IMR-90 (cell line): ENCODE measurements at places on chromosomes 4 and X. TPM values are rescaled to one million over a fixed set of nuclear protein-coding genes. Genes with fewer than 3 reads are reported as not detected.
A peak's percentile ranks its signal among the peaks of the same experiment; 100 is the strongest.

- DNase-seq = peak; percentile 34
Measured at GRCh38 chr4:83362492-83363329, 28.1 kb upstream of the HPSE start.

DNA sequence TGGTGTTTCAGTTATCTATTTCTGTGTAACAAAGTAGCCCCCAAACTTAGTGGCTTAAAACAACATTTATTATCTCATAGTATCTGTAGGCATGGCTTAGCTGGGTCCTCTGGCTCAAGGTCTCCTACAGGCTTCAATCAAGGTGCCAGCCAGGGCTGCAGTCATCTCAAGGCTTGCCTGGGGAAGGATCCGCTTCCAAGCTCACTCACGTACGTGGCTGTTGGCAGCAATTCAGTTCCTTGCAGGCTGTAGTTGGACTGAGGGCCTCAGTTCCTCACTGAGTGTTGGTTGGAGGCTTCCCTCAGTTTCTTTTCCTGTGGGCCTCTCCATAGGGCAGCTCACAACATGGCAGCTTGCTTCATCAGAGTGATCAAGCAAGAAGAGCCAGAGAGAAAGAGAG is 9.3 kb downstream of the FAM120C start:
- DNase-seq = no peak

DNA sequence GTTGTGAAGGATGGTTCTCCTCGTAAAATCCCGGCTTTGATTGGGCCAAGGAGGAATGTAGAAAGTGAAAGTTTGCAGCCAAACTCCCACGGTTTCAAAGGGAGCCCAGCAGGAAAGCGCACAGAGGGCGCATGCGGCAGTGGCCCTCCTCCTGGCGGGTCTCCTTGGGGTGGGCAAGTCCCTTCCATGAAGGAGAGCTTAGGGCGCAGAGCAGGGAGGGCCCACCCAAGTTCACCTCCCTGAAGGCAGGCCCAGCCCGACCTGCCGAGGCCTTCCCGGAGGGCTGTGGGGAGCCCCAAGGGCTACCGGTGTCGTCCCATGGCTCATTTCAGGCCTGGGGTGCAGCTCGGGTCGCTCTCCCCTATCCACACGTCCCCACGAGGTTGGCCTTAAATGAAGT is 2.0 kb downstream of the PDZD4 start:
- no peak for DNase-seq

GRCh38 chr4:169109035-169109675 is 99.1 kb upstream of the CBR4 start:
- DNase-seq = no peak

DNA sequence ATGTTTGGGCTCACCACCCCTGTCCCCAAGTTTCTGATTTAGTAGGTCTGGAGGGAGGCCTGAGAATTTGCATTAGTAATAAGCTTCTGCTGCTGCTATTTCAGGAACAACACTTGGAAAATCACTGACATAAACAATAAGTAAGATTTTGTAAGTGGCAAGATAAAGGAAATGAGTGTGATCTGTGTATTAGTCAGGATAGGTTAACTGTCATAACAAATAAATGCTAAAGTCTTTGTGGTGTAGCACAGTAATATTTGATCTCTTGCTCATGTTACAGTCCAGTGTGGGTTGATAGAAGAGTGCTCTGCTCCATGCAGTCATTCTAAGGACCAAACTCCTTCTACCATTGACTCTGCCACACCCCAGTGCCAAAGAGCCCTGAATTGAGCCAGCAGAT is 67.0 kb downstream of the NHS start:
- DNase-seq = peak; percentile 74

APLN gene
- under 0.01 and 0.18 TPM in 2 replicates for total RNA-seq

NAA11 gene
- not detected in 2 replicates for total RNA-seq

RTL5 gene
- total RNA-seq = 0.56 and 0.90 TPM in 2 replicates

TLR10 gene
- not detected in 2 replicates for total RNA-seq

GAGE12E gene
- total RNA-seq = not detected in 2 replicates
